ENCODE measurements at places on chromosomes 2 and 18.

DNA sequence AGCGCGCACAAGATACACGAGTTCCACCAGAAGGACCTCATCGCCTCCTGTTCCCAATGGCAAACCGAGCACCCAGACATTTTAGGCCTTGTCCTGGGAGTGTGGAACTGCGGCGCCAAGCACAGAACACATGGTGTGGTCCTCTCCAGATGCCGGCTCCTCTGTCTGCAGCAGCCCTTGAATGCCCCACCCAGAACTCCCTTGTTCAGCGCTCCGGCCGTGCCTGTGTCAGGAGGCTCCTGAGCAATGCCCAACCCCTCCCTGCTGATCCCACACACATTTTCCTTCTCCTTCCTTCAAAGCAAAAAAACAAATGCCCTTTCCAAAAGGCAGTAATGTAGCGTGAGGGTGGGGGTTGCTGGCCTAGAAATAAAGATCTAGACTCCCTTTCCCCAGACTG lies 89.8 kb downstream of the GFPT1 start:
- no peak for DNase-seq

GRCh38 chr2:10773821-10774341 lies 38.7 kb downstream of the PDIA6 start:
- DNase-seq: no peak

DNA sequence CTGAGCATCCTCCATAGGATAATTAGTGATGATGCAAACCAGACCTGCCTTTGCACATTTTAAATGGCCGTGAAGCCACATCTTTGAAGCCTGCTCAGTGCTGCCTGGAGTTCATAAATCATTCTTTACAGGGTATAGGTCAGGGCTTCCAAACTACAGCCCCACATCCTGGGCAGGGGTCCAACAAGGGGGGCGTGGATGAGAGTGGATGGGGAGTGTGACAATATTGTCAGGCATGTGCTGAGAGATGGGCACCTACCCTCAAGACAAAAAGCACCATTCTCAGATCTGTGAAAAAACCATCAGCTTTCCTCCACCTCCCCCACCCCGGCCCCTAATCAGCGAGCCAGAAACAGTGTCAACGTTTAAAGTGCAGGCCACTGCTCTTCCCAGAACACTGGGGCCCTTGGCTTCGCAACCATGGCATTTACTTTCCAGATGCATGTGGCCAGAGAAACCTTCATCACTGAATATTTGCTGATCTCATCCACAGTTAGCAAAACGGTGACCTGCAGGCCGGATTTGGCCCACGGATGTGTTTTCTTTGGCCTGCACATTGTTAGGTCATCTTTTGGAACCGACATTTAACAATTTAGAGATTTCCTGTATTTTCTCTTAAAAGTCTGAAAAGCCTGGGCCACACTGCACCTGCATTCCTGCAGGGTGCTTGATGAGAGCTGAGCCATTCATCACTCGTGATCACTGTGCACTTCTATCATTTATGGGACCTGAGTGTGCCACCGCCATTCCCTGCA lies 130.7 kb downstream of the ANKRD44 start:
- peak; percentile 92 for DNase-seq

- no peak for DNase-seq
Observed at GRCh38 chr2:234841321-234842015, 110.3 kb upstream of the SH3BP4 start.

GRCh38 chr2:46545015-46545839 lies 65.9 kb downstream of the TMEM247 start:
- DNase-seq: no peak

DNA sequence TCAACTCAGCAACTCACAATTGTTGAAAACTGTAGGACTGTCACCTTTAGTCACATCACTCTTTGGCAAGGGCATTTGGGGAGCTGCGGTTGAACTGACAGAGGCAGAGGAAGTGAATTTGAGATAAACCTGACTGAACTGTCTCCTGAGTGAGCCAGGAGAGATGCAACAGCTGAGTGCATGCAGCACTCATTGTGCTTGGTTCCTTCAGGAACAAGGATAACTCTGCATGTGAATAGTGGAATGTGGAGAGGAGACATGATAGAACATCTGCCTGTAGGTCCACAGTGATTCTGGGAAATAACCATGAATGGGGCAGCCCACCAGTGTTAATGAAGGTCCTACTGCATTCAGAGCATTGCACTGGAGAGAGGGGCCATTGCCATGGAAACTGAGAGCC lies 494.7 kb downstream of the STK39 start:
- no peak for DNase-seq

GRCh38 chr2:237723602-237724001 lies 75.0 kb upstream of the RBM44 start:
- DNase-seq: no peak

DNA sequence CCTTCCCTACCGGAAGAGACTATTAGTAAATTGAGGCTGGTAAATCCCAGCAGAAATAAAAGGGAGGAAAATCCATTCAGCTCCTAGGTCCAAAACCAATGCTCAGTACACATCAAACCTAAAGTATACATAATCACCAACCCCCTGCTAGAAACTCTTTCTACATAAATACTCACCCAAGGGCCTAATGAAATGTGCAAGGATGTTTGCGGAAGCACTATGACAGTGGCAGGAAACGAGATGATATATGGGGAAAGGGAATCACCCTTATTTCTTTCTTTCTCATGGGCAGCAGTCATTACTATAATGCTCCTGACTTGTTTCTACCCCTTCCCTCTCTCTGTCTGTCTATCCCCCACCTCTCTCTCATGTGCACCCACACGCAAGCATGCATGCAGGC lies 1.3 kb upstream of the SCTR start:
- no peak for DNase-seq

DNA sequence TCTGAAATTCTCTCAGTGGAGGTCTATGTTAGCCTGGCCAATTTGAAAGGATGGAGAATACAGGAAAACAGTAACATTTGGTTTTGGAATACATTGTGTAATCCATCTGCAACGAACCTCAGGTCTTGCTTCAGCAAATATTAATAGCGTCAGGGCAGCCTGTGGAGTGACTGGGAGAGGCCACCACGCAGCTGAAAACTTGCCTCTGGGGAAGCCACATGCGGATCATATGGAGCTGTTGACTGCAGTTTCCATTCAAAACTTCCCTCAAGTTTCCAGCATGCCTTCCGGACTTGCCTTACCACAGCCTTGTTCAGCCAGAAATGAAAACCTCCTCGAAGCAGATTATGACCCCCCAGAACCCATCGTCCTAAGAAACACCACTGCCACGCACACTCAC lies 25.7 kb downstream of the BCL11A start:
- DNase-seq: no peak

DNA sequence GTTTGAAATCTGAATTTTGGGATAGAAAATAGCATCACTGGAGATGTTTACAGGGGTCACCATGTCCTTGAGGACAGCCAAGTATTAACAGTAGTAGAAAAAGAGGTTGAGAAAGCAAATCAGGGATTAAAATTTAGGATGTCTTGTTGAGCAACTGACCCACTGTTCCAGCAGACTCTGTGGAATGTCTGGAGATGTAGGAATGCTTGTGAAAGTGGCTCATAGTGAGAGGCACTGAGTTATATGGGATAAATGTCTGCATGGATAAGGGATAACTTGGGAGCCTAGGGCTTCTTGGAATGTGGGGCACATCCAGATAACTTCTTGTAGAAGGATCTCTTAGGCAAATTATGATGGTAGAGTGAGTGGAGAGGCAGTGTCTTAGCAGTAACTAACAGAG lies 495.0 kb downstream of the TMX3 start:
- no peak for DNase-seq

DNA sequence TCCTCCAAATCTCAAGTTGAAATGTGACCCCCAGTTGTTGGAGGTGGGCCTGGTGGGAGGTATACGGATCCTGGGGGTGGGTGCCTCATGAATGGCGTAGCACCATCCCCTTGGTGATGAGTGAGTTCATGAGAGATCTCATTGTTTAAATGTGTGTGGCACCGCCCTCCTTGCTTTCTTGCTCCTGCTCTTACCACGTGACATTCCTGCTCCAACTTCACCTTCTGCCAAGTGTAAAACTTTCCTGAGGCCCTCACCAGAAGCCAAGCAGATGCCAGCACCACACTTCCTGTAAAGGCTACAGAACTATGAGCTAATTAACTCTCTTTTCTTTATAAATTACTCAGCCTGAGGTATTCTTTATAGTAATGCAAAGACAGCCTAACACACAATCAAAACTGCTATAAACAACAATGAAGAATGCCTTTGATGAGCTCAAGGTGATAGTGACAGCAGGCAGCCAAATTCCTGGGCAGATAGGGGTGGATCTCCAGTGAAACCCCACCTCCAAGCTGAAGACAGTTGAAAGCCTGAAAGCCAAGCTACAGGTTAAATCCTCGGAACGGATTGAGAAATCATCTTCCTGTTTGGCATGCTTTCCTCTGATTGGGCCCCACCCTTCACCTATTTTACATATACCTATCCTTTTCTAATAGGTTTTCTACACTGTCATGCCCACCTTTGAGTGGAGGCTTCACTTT lies 26.9 kb downstream of the MCEE start:
- no peak for DNase-seq

DNA sequence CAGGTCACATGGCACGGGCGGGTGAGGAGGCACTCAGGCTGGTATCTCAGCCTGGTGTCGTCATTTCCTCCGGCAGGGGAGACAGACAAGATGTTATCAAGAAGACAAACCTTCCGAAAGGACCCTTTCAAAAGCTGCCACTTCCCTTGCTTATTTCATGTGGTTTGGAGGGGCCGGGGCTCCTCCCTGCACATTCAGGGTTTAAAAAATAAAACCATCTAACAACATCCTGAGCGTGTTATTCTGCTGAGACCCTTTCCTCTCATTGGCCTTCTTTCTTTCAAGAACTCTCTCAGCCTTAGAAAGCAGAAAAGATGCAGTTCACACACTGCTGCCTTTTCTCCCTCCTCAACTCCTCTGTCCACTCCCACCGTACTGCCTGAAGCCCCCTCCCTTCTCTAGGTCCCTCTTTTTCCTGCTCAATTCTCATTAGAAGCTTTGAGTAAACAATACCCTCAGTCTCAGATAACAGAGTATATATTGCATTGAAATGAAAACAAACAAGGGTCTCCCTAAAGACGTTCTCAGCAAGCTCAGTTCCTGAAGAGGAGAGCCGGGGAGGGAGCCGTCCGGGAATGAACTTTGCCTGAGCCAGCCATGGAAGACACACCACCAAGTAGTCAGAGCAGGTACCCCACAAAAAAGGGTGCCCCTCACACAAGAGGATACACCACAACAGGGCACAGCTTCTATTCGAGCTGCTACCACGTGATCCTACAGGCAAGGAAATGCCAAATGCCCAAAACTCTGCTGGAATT lies 9.7 kb downstream of the SMAD7 start:
- no peak for DNase-seq

GRCh38 chr18:72652990-72653593 lies 109.0 kb upstream of the CBLN2 start:
- peak; percentile 23 for DNase-seq

- DNase-seq: peak; percentile 49
Observed at GRCh38 chr2:101380376-101380775, 6.9 kb downstream of the CREG2 start.

DNA sequence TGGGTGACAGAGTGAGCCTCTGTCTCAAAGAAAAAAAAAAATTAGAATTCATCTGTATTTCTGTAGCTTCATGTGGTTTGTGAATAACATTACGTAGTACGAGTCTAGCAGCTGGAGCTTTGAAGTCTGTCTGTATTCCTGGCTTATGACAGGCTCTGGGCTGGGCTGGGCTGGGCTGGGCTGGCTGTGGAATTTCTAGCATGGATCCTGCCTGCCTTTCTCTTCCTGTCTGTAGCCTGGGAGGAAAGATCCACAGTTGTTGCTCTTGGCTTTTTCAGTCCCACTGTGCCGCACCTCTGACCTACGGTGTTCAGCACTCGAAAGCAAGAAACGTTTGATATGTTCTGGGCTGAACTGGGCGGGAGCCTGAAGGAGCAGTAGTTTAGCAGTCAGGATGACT lies 55.4 kb downstream of the BOLA3 start:
- DNase-seq: peak; percentile 35
